ENCODE measurements at places on chromosomes 4 and X. TPM values are rescaled to one million over a fixed set of nuclear protein-coding genes. Genes with fewer than 3 reads are reported as not detected.
A peak's percentile ranks its signal among the peaks of the same experiment; 100 is the strongest.

GRCh38 chrX:17459008-17459611 is 84.1 kb downstream of the NHS start:
- peak; percentile 32 for DNase-seq

- no peak for DNase-seq
Observed at GRCh38 chr4:76476571-76476970, 41.5 kb downstream of the SHROOM3 start.

- peak; percentile 5 for DNase-seq
Observed at GRCh38 chr4:159764343-159764952, 661.6 kb downstream of the RAPGEF2 start.

DNA sequence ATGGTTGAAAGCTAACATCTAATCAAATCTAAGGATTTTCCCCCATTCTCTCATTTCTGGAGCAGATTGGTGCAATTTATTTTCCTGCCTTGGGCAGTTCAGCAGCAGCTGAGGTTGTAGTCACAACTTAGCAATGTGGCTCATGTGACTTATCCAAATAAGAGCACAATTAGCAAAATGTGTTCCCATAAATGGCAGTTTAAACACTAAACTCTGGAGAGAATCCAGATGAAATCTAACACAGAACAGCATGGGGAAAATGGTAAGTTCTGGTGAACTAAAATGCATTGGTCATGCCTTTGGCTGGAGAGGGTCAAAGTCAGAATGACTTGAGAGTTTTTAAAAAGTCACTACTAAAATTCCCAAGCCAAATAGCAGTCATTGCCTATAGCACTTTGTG is 422.6 kb upstream of the DIPK2B start:
- peak; percentile 85 for DNase-seq

DNA sequence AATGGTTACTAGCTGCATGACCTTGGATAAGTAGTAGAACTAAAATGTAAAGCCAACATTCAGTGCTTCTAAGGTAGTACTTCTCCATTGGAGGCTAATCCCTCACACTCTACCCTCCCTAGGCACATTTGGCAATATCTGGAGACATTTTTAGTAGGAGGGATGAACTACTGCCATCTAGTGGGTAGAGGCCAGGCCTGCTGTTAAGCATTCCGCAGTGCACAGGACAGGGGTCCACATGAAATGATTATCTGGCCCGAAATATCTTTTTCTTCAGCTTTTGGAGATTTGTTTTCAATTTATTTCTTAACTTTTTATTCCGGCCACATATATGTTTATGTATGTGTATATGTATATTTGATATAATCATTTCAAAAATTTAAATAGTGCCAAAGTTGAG is 36.0 kb upstream of the SPANXC start:
- peak; percentile 23 for DNase-seq

DNA sequence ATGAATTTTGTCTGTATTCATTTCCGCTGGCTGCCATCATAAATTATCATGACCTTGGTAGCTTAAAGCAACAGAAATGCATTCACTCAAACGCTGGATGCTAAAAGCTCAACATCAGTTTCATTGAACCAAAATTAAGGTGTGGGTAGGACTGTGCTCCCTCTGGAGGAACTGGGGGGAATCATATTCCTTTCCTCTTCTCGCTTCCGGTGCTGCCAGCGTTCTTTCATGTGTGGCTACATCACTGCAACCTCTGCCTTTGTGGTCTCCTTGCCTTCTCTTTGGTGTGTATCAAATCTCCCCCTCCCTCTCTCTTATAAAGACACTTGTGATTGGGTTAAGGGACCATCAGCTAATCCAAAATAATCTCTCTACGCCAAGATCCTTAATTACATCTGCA is 39.5 kb downstream of the NEIL3 start:
- DNase-seq = no peak

DNA sequence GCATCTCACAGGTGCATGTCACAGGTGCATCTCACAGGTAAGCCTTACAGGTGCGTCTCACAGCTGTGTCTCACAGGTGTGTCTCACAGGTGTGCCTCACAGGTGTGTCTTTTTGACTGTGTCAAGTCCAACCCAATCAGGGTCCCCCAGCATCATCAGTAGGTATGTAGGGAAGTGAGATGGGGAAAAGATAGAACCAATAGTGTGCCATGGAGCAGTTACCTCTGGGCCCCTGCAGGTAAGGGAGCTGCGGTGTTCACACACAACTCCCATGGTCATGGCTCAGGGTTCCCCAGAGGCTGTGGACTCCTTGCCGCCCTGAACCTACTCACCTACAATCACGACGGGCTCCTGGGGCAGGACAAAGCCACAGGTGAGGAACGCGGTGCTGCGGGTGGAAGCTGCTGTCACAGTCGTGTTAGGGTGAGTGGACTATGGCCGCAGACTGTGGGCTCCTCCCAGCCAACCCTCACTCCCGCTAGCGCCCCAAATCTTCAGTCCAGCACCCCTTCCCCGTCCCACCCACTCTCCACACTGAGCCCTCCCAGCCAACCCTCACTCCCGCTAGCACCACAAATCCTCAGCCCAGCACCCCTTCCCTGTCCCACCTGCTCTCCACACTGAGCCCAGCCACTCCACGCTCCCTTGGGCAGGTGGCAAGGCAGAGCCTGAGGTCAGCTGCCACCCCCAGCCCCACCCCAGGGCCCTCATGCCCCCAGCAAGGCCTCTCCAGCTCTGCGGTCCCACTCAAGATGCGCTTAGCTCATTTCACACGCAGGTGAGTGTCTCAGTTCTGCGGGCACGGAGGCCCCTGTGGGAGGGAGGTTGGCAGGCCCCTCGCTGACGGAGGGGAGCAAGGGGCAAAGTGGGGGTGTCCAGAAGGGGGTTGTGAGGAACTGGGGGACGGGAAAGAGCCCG is 2.1 kb upstream of the PDE6B start:
- no peak for DNase-seq

DNA sequence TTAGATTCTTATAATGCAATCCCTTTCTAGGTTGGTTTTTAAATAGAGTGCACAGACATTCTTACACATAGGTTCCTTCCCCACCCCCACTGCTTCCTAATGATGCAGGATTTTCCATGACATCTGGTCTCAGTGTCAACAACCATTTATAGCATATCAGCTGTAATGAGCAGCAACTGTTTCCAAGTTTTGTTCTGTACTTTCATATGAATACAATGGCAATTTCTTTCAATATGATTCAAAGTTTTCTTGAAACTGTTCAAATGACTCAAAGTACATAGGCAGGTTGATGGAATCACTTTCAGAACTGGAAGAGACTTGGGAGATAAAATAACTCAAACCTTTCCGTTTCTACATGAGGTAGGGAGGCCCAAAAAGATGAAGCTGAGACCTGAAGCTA is 220.7 kb downstream of the CAMK2D start:
- DNase-seq = peak; percentile 32

The CXorf66 gene
- not detected for total RNA-seq

The TMPRSS11F gene
- not detected for total RNA-seq

The DIPK2B gene
- not detected for total RNA-seq
